ENCODE measurements at places on chromosomes 12 and 14.

DNA sequence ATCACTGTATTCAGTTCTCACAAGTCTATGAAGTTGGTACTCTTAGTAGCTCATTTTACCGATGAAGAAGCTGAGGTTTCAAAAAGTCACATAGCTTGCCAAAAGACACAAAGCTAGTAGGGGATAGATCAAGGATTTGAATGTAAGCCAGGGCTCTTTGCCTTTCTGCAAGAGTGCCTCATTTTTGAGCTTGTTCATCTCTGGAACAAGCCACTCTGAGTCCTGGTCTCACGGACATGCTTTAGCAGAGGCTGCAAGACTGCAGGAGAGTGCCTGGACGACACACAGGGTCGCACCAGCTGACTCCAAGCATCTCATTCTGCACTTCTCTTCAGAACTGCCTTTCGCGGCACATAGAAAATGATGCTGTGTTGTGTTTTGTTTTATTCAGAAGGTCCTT, 3.7 kb downstream of the NUAK1 start:
- DNase-seq = peak; percentile 76

DNA sequence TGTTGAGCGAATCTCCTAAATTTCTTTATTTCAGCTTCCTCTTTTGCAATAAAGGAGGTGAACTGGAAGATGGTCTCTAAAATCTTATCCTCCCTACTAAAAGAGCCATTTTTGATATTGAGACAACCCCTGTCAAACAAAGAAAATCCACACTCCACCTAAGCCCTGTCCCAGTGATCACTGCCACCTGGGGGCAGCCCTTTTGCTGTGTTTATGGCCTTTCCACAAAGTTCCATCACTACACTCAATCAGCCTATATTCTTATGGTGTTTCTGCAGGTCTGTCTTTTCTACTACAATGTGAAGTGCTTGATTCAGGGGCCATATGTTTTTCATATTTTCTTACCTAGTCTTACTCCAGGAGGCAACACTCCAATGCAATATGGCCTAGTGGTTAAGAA, 163.7 kb downstream of the BMP4 start:
- no peak for DNase-seq

- DNase-seq = peak; percentile 50
Measured at GRCh38 chr12:53048033-53048779, 1.7 kb upstream of the TNS2 start.

DNA sequence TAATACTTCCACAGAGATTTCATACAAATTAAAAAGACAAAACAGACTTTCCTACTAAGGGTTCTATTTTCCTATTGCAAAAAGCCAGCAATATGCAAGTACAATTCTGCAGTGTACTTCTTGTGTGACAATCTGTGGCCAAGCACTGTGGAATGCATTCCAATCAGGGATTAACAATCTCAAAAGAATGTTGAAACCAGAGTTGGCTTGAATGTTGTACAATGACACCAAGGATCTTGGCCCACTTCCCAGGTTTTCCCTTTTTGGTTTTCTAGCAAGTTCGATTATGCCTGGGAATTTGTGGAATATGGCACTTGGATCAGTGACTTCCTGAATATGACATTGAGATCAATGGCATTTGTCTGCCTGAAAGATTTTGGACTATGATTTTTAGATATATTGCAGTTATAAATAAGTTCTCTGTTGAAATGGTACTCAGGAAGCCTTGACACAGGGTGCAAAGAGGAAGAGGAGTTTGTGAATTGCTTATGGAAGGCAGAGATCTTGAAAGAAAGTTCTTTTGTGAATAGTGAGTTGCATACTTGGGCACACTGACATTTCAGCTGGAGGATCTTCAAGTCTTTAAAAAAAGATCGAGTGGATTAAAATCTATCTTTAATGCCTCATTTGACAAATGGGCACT, 81.4 kb upstream of the FERMT2 start:
- DNase-seq = peak; percentile 97

DNA sequence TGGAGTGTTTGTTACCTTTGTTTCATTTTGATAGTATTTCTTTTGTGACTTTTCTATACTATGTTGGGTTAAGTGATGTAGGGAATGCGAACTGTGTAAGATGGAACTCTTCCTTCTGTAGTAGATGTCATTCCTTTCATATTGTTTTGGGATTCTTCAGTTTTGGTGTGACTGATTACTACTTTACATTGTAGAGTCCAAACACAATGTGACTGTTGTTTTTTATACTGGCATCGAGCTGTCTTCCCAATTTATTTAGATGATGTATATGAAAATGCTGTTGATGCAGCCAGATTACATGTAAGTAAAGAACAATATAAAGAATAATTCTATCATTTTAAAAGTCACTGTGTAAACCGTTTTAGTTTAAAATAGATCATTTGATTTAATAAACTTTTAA, 34.7 kb downstream of the WASHC4 start:
- no peak for DNase-seq

DNA sequence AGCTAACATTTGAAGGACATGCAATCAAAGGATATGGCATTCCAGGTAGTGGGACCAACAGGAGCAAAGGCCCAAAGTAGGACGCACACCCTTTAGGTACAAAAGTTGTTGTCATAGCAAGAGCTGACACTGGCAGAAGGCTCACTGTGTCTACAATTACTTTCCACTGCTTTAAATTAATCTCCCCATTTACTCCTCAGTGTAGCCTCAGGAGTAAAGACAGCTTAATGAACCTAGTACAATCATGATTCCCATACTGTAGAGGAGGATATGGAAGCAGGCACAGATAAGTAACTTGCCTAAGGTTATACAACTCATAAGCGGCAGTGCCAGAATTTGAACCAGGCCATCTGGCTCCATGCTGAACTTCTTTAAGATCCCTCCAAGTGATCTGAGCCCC, 212.9 kb upstream of the SFSWAP start:
- DNase-seq = no peak

- DNase-seq = no peak
Measured at GRCh38 chr14:79576424-79576823, 634.9 kb downstream of the DIO2 start.

- DNase-seq = no peak
Measured at GRCh38 chr12:5026342-5026938, 17.2 kb upstream of the KCNA5 start.

DNA sequence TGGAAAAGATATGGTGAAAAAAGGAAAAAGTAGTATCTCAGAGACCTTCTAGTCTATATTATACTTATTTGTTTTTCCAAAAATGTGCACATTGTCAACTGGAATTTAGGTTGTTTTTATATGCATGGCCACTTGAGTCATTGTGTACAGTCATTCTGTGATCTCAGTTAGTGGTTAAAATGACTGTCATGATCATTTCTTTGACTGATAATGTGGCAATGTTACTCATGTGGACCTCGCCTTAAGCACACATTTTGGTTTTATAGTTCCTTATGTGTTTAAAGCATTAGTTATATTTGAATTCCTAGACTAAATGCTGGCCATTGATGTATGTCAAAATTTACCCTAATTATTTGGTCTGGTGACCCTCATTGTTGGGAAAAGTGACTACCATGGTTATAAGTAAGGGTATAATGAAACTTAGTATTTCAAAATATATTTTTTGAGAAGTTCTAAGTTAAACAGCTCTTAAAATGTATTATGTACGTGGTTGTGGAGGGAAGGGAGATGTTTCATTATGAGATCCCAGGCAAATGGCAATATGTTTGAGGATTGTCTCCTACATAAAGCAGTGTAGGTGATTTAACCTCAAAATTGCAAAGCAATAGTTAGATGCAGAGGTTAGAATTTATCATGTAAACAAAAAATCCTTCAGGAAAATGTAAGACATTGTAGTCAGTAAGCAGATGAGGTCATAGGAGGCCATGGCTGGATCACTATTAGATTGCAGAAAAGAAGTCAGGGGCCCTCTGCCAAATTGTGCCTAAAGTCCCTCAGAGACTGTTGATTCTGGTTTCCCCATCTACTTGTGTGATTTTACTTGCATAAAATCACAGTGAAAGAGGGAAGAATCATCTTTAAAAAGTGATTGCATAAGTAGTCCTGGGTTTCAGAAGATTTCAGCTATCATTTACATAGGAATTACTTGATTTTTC, 17.5 kb downstream of the PNMA1 start:
- peak; percentile 79 for DNase-seq

DNA sequence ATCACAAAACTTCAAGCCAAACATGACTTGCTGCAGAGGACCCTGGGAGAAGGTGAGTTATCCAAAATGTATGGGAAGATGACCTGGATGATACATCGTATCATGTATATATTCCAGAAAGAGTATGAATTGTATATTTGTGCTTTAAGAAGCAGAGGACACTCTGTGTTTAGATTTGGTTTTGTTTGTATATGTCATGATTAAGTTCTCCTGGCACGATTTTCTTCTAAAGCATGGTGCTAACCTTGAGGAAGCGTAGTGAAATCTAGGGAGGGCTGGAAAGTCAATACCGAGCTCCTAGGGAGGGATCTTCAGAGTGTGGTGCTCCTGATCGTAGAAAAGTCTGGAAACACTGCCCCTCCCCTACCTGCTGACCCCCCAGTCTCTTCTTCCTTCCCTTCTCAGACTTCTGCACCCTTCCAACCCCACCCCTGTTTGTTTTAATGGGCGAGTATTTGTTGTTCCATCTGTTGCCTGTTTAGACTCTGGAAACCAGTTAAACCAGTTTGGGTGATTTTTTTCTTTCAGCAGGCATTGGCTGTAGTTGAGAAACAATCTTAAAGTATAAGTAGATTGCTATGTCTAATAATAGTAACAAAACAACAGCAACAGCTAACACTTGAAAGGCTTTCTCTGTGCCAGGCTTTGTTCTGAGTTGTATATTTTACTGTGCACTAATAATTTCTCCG, 141.6 kb downstream of the KICS2 start:
- no peak for DNase-seq

- DNase-seq = no peak
Measured at GRCh38 chr14:97544571-97544970, 747.4 kb downstream of the VRK1 start.

- DNase-seq = no peak
Measured at GRCh38 chr12:132783917-132784531, 22.4 kb upstream of the ANKLE2 start.

GRCh38 chr14:76918782-76919394, 92.7 kb downstream of the LRRC74A start:
- DNase-seq = peak; percentile 97

DNA sequence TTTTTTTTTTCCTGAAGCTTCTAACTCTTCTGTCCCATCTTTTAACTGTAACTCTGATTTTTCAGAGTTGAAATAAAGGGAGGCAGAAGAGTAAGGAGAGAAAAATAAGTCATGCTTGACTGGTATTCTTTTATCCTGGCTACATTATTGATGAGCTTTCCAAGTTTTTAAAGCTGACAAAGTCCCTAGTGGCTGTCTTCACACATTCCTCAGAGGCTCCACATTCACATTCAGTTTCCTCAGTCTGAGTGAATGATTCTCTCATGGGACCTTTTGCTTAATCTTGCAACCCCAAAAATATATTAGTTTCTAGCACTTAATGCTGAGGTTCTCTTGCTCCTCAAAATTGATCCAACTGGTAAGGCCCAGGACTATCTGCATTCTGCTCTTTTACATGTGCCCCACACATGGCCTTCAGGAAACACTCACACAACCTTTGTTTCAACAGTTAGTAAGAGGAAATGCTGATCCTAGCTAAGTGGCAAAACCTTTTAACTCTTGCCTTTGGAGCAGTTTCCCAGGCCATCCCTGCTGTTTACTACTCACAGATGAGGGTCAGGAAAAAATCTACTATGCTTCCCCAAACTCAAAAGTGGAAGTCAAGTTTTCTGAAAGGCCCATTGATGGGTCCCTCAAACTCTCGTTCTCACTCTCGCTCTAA, 61.7 kb upstream of the SLC6A15 start:
- DNase-seq = peak; percentile 4

DNA sequence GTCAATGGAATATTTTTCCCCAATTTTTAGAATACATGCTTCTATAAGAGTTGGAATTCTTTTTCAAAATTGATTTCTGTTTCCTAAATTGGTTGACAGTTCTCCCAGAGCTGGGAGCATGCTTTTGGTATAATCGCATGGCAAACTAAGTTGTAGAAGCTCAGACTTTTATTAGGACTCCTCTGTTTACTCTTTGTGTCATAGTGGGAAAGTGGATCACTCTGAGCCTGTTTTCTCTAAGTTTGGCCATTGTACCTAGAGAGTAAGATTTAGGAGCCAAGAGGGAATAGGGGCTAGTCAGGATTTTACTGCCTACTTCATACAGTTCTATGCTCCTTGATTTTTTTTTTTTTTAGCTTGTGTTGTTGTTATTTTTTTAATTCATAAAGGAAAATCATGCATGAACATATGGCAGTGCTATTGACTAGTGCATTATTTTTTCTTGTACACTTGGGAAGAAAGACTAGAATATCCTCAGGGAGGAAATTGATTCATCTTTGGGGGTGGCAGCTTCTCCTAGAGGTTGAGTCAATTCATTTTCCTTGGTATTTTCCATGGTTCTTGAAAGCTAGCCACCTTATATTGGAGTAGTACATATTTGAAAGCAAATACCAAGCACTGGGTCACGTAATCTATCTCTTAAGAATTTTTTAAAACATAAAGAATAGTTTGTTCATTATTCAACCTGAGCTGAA, 77.7 kb upstream of the TRAF3 start:
- peak; percentile 38 for DNase-seq

GRCh38 chr12:57473392-57473791, 6.3 kb downstream of the ARHGAP9 start:
- no peak for DNase-seq

DNA sequence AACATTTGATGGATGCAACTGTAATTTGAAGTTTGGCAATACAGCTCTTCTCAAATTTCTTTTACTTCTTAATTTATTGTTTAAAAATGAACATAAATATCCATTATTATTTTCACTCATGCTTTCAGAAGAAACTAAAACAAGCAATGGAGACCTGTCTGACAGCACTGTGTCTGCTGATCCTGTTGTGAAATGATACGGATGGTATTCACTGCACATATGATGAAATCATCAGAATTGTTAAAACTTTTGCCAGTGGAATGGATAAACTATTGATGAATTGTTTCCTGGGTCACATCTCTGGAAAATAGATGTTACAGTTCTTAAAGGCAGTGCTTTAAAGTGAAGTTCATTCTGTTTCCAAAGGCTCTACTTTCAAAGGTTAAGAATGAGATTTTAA, 59.2 kb downstream of the WASHC4 start:
- DNase-seq = no peak

GRCh38 chr14:20197459-20197858, 6.8 kb downstream of the OR11G2 start:
- DNase-seq = no peak

GRCh38 chr12:15522574-15523187, 200.4 kb downstream of the PTPRO start:
- peak; percentile 51 for DNase-seq

GRCh38 chr12:26870491-26871419, 37.8 kb upstream of the ITPR2 start:
- DNase-seq = peak; percentile 35

GRCh38 chr14:102182190-102182589, 42.5 kb downstream of the WDR20 start:
- DNase-seq = peak; percentile 82

GRCh38 chr12:79546466-79547043, 144.2 kb downstream of the PAWR start:
- DNase-seq = no peak

DNA sequence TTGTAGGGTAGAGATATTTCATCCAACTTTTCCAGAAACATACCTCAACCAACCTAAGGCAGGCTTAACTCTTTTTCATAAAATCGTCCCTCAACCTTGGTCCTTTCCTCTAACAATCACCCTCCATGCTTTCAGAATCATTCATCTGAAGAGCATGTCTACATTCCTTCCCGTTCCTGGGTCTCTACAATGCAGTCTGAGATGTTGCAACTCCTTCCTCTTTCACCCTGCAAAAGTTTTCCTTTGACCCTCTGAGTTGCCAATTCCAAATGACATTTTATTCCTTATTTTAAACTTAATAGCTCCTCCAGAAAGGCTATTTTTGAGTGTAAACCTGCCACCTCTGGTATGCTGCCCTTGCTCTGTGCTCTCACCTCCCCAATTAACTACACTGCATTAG, 16.7 kb downstream of the SLC7A7 start:
- no peak for DNase-seq
